ELR (cell line): ENCODE measurements at places on chromosomes 5 and 9.

DNA sequence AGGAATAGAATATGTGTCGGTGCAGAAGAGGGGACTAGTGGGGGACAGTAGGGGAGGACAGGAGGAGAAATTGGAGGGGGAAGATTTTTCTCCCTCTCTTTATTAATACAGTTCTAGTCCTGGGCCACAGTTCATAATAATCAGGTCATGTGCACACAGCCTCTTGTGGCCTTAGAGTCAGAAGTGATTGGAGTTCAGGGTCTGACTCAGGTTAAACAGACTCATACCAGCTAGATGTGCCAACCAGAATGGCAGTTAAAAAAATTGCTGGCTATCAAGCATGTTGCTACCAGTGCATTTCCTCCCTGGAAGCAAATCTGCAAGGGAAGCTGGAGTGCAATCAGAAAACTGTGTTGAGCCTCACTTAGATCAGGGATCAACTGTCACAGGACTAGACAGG lies 132.7 kb upstream of the MAP1B start:
- peak; percentile 23 for DNase-seq

DNA sequence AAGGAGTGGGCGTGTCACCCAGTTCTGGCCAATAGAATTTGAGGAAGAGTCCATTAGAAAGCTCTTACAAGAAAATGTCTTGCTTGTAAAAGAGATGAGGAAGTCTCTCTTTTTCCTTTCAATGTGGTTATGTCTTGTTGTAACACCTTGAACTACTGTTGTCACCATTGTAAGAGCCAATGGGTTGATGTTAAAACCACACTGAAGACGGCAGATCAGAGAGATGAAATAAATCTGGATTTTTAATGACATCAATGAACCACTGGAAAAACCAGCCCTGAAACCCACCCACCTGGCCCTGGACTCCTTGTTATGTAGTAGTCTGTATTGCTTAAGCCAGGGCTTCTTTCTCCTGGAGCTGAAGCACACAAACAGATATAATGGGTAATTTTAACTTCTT lies 83.8 kb upstream of the ERCC6L2 start:
- DNase-seq, result no peak

- DNase-seq, result no peak
These were observed 17.5 kb downstream of the TMEM171 start for GRCh38 chr5:73137563-73138530.

- no peak for DNase-seq
These were observed 76.4 kb upstream of the CKMT2 start for GRCh38 chr5:81156732-81157131.

- DNase-seq, result no peak
These were observed at the start of gene SV2C for GRCh38 chr5:76082772-76083554. Gene SV2C, plus strand, starts transcription at chr5:76083383. Its CDS starts 48,368 bp downstream, at chr5:76131751.

- no peak for DNase-seq
These were observed 80.7 kb downstream of the ANKRD55 start for GRCh38 chr5:56152437-56152836.

DNA sequence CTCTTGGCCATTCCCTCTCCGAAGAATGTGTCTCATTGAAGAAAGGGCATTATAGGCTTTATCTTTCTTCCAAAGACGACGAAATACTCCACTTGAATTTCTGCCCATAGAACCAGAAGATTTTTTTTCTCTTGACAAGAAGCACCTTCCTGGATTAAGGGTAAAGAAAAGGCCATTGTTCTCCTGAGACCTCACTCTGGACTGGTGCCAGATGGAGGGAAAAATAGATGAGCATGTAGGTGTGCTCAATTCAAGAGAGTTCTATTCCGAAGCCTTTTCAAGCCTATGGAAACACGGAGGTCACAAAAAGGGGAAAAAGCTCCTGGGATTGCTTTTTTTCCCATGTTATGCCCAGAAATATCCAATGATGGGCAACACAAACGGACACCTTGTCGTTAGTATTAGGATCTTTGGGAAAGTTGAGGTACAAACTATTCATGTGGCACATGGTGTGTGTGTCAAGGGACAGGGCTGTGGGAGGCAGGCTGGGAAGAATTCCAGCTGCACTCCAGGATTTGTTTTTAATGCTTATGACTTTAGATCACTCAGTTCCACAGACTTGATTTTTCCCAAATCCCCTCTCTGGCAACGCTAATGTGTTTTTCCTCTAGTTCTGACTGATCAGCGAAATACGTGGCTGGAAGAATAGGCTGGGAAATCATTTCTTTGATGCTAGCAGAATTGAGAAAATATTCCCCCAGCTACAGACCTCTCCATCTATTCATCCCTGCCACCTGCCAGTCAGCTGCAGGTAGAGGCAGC lies 89.9 kb downstream of the SIL1 start:
- DNase-seq, result no peak

DNA sequence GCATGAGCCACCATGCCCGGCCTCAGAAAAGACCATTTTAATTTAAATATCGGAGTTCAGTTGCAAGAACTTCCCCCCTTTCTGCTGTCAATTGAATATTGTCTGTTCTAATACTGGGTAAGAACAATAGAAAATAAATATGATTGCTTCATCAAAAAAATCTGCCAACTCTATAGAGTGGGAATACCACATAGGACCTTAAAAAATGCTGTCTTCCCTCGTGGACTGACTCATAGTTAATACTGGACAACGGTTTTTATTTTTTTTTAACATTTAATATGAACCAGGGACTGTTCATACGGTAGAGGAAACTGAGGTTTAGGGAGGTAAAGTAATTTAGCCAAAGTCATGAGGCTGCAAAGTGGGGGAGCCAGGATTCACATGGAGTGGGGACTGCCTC lies 9.7 kb downstream of the ZNF462 start:
- DNase-seq, result peak; percentile 34

DNA sequence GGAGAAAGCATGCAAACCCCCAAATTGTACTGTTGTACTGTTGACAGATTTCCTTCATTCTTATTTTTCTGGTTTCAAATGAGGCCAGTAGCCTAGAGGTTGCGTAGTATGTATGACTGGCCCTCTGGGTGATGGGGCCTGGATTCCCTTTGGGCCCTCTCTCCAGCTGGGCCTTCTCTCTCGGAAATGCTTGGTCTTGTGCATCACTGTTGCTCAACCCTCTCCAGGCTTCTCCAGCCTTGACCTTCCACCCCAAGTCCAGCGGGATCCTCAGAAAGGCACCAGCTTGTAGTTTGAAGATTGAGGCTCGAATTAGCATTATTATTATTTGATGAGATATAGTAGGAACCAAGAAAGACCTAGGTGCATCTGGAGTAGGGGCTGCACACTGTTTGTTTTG lies 87.0 kb downstream of the ANGPTL2 start:
- no peak for DNase-seq

GRCh38 chr5:126488443-126489065 lies 65.3 kb downstream of the GRAMD2B start:
- DNase-seq, result no peak

GRCh38 chr9:73889023-73889422 lies 608.1 kb upstream of the RORB start:
- no peak for DNase-seq

GRCh38 chr9:14981291-14981950 lies 71.2 kb upstream of the FREM1 start:
- no peak for DNase-seq

GRCh38 chr9:137589441-137590122 lies 730 bp downstream of the ZMYND19 start:
- DNase-seq, result peak; percentile 34

GRCh38 chr9:592225-592624 lies 249.3 kb upstream of the DMRT1 start:
- DNase-seq, result no peak

- DNase-seq, result no peak
These were observed 84.8 kb downstream of the MVB12B start for GRCh38 chr9:126411225-126411947.

DNA sequence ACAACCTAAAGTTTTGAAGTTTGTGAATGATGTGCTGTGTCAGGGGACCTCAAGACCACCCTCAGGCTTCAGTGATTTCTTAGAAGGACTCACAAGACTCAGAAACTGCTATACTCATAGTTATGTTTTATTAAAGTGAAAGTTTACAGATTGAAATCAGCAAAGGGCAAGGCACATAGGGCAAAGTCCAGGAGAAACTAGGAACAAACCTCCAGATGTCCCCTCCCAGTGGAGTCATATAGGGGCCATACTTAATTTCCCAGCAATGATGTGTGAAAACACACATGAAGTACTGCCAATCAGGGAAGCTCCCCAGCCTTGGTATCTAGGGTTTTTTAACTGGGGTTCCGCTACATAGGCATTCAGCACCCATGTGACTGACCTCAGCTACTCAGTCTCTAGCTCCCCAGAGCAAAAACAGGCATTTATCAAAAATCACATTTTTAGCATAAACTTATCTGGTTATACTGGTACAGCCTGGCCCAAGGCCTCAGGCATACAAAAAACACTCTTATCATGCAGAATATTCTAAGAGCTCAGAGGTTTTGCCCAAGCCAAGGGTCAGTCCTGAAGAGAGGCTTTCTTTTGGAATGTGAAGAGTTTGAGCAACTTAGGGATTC lies 74.7 kb upstream of the ANKRD55 start:
- DNase-seq, result no peak

DNA sequence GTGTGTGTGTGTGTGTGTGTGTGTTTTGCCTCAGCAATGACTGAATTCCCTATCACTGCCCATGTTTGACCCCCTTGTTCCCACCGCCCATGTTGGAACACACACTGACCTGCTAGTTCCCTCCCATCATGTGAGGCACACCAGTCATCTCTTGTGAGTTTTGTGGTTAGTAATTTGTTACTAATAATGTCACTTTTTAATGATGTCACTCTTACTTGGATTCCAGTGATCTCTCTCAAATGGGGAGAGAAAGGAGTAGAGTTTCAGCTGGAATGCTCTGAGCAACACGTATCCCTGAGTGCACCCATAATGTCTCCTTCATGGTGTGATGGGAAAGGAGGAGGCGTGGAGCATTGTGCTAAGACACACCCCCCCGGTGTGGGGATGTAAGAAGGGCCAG lies 172.6 kb downstream of the SH3GL2 start:
- no peak for DNase-seq

GRCh38 chr5:137470111-137470920 lies 28.8 kb downstream of the SPOCK1 start:
- peak; percentile 98 for DNase-seq

DNA sequence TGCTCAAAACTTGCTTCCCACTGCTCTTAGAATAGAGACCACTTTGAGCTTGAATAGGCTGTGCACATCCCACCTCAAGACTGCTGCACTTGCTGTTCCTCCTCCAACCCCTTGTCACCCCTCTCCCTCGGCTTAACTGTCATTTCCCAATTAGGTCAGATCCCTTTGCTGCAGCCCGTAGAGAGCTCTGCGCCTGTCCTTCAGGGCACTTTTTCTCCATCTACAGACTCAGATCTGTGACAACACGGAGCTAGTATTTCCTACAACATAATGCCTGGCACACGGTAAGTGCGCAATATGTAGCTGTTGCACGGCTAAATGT lies 485 bp upstream of the HABP4 start:
- no peak for DNase-seq

GRCh38 chr9:72680593-72681282 lies 159.3 kb downstream of the TMC1 start:
- DNase-seq, result no peak

GRCh38 chr5:135208903-135209721 lies 175.1 kb upstream of the PITX1 start:
- peak; percentile 98 for DNase-seq

DNA sequence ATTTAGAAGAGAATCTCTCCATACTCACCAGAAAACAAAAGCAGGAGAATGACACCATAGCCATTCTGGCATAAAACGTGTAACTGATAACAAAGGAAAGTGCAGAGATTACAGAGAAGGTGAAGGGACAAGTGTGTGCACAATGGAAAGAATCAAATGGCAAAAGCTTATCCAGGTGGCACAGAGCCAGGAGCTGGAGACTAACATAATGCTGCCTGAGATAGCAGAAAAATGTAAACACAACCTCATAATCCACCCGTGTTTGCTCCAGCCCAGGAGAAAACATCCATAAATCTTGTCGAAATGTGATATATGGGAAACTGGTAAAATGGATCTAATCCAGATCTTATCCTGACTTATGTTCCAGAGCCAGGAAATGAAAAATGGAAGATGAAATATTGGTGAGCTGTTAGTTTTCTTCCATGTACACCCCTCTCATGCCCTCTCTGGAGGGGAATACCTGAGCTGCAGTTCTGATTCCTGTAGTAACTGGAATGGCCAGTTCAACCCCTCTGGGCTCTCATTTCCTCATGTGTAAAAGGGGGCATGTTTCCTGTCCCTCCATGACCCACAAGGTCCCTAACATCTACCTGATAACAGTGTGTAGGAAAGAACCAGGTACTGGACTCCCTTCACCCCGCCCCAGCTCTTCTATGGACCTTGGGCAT lies 212.3 kb upstream of the DAPK1 start:
- DNase-seq, result no peak

DNA sequence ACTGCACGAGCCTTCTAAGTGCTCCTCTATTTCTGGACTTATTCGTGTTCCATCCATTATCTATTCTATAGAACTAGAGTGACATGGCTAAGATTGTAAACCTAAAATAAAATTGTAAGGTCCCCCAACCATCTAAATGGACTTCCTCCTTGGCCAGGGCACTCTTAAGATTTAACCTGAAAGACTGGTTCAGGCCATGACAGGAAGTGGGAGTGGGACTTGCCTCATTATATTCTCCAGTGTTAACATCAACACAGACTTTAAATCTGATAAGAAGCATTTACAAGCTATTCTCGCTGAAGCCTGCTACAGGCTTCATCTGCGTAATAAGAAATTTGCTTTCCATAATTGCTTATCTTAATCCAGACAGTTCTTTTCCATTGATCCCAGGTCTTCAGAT lies 117.0 kb downstream of the SSBP2 start:
- no peak for DNase-seq

DNA sequence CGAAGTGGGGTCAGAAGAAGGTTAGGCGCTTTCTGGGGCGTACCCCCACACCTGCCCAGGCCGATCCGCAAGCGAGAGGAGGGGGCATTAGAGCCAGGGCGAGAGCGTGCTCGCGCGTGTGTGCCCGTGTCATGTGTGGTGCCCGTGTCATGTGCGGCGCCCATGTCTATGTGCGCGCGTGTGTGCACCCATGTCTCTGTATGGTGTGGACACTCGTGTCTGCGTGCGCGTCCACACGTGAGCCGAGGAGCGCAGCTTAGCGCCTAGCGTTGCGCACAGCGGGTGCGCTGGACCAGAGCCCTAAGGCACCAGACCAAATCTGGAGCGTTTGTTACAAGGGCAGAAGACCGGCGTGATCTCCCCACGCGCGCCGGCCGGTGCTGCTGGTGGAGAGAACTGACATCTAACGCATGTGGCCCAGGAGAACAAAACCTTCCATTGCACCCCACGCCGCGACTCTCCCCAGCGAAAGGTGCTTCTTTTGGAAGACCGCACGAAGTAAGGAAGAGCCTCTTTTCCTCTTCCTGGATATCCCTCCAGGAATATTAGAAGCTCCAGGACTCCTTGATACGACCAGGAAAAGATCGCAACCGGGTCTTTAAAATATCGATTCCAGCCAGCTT lies 644 bp downstream of the NIM1K start:
- peak; percentile 48 for DNase-seq

GRCh38 chr5:146878476-146879172 lies at the start of gene PPP2R2B:
Gene PPP2R2B, minus strand, starts transcription at chr5:146878757.
- peak; percentile 34 for DNase-seq

- DNase-seq, result no peak
These were observed 884 bp upstream of the EGFLAM start for GRCh38 chr5:38257308-38258041.
